WTC11 (cell line): ENCODE measurements at places on chromosomes 2 and 18. TPM values are rescaled to one million over a fixed set of nuclear protein-coding genes. Genes with fewer than 3 reads are reported as not detected.
A peak's percentile ranks its signal among the peaks of the same experiment; 100 is the strongest.

DNA sequence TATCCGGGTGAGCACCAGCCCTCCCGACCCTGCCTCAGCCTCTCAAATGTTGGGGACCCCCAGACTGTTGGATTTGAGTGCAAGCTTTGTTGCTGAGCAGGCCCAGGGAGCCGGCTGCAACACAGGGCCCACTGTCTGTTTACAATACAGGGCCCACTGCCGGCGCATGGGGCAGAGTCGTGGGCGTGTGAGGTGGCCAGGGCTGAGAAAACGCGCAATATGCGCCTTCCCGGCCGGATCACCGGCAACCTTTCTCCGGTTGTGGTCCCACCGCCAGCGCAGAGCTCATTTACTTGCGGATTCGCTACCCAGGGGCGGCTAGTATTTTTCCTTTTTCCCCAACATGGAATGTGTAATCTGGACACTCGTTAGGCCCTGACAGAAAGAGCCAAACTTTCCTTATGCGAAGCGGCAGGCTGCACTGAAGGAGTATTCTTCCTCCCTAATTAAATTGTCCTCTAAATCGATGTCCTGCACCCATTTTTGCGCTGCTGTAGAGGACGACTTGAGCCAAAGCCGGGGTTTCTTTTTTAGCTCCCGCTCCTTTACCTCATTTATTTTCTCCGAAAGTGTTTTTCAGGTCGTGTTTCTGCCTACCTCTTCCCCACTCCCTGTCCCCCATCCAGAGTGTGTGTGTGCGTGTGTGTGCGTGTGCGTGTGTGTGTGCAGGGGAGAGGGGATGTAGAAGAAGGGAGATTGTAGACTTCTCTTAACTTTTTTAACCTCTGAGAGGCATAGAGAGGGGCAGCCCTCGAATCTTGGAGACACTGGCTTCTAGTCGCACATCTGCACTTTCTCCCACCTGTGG is 2.7 kb downstream of the OTX1 start:
- H3K27ac ChIP-seq: no peak overlapping the region
- DNase-seq: peak; percentile 13
- no peaks in the 10 kb centered on the region for H3K36me3 ChIP-seq
- peaks cover 73% of the 10 kb centered on the region for H3K4me1 ChIP-seq

GRCh38 chr2:112705575-112705974 is 15.2 kb upstream of the NT5DC4 start:
- DNase-seq: no peak
- H3K4me3 ChIP-seq: no peak overlapping the region
- H3K36me3 ChIP-seq: no peaks in the 10 kb centered on the region
- peaks cover 4% of the 10 kb centered on the region; the same call in 1 of the 2 replicates for H3K27me3 ChIP-seq
- no peak overlapping the region for H3K27ac ChIP-seq
- H3K4me1 ChIP-seq: no peaks in the 10 kb centered on the region

DNA sequence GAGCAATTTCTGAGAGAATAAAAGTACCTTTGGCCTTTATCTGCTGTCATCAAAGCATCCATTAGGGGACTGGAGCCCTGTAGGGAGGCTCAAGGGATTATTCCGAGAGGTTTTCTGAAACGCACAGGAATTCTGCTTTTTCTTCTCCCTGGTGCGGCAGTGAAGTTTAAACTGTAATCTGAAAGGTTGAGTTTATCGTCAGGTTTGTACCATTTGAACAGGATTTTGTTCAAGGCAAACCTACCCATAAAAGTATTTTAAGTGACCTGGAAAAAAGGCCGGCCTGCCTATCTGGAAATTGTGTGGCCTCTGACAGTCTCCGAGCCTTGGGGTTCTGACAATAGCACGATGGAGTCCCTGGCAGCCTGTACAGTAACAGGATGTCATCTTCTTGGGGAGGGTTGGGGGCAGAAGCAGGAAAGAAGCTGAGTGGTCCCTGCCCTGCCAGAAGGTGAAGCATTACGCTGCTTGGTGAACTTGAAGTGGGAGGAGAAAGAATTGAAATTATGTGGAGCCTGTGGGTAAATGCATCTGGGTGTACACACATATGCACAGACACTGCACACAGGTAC is 272.0 kb downstream of the CYRIA start:
- no peak overlapping the region for H3K27ac ChIP-seq
- H3K4me3 ChIP-seq: no peak overlapping the region
- H3K36me3 ChIP-seq: no peaks in the 10 kb centered on the region
- no peak for DNase-seq

GRCh38 chr2:219461047-219461514 is 26.4 kb downstream of the SPEG start:
- H3K27ac ChIP-seq: no peak overlapping the region
- peaks cover 31% of the 10 kb centered on the region for H3K4me1 ChIP-seq
- DNase-seq: peak; percentile 20
- no peak overlapping the region for H3K4me3 ChIP-seq

DNA sequence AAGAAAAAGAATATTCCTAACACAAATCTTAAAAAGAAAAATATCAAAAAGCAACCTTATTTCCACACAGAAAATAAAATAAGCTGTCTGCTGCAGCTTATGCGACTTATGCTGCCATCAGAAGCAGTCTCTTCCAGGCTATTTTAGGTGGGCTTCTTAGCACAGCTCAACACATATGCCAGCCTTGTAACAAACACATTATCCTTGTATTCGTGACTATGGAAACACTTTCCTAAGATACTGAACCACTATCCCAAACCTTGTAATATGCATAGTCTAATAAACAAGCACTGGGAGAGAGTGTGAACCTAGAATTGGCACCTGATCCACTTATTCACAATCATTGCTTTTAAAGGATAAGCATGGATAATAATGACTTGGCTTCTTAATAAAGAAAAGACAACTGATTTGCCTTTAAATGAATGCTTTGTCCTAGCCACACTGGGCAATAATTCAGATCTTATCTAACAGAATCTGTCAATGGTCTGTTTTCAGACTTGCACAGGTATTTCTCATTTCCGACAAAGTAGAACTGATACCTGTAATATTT is 40.0 kb upstream of the RNU4ATAC start:
- DNase-seq: no peak
- H3K36me3 ChIP-seq: peaks cover 3% of the 10 kb centered on the region
- no peaks in the 10 kb centered on the region for H3K27me3 ChIP-seq
- no peak overlapping the region for H3K27ac ChIP-seq

The CTDSP1 gene
- 25.4 to 27.9 TPM (median 27.4 TPM) in 3 replicates for total RNA-seq

The FSHR gene
- total RNA-seq: not detected in 3 replicates

- no peaks in the 10 kb centered on the region for H3K27me3 ChIP-seq
- no peak overlapping the region for H3K4me3 ChIP-seq
- no peaks in the 10 kb centered on the region for H3K36me3 ChIP-seq
- no peak for DNase-seq
Measured at GRCh38 chr2:8259841-8260178, 422.0 kb upstream of the ID2 start.

DNA sequence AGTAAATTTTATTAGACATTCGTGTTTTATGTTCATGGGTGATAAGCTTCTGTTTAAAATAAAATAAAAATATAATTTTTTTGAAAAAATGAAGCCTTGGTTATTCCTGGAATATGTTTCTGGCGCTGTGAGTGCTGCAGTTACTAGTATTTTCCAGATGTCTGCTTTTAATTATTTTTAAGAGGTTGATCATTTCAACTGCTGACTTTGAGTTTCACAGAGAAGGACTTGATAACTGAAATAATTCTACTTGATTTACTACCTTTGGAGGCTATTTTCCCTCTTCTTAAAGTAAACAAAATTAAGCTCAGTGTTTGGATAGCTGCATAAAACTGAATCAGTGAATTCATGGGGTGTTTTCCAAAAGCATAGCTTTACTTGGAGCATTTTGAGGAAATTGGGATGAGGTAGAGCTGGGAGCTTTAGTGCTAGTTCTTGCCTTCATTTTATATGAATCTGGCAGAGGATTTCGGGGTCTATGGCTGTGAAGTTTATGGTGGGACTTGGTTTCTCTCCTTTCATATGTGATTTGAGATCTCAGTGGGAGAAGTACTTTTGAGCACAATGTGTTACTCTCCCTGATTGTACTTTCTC is 666.5 kb downstream of the DCDC2C start:
- H3K36me3 ChIP-seq: peaks cover 69% of the 10 kb centered on the region
- no peak for DNase-seq
- H3K4me3 ChIP-seq: no peak overlapping the region
- H3K27me3 ChIP-seq: peaks cover 14% of the 10 kb centered on the region
- H3K4me1 ChIP-seq: no peaks in the 10 kb centered on the region
